Hindlimb muscle (tissue), 1 donor: ENCODE measurements at places on chromosomes 1 and 21.

- no peak for DNase-seq
Observed at GRCh38 chr1:235893840-235894239, 27.1 kb upstream of the LYST start.

GRCh38 chr1:63828322-63829044, 54.7 kb downstream of the ROR1 start:
- DNase-seq, result no peak

GRCh38 chr1:10765734-10766478, 30.5 kb downstream of the CASZ1 start:
- DNase-seq, result no peak

DNA sequence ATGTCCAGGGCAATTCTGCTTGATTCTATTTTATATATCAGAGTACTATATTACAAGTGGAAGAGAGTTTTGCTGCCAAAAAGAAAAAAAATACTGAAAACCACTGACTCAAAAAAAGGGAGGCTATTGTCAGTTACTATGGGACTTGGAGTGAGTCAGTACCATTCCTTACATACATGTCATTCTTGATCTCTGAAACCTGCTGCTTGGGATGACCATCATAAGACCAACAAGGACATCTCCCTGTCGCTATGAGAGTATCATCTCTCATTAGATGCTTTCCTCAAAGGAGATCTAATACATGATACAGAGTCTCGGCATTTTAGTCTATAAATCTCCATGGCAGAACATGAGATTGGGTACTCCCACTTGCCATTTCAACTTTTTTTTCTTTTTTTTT, 11.8 kb upstream of the INPP5B start:
- DNase-seq, result no peak

DNA sequence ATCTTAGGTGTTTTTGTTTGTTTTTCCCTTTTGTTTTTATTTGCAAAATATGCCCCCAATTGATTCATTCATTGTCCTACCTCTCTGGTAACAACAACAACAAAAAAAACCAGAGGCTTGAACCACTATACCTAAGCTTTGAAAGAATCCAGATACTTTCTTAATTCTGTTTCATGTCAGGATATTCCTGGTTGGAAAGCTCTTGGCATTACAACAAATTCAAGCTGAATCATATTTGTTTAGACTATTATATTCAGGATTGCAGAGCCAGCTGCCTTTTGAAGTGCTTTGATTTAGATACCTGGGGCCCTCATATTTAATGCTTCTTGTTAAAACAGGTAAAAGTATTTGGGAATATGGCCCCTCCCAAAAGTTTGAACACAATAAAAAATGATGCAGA, 22.9 kb upstream of the ZNF326 start:
- no peak for DNase-seq

DNA sequence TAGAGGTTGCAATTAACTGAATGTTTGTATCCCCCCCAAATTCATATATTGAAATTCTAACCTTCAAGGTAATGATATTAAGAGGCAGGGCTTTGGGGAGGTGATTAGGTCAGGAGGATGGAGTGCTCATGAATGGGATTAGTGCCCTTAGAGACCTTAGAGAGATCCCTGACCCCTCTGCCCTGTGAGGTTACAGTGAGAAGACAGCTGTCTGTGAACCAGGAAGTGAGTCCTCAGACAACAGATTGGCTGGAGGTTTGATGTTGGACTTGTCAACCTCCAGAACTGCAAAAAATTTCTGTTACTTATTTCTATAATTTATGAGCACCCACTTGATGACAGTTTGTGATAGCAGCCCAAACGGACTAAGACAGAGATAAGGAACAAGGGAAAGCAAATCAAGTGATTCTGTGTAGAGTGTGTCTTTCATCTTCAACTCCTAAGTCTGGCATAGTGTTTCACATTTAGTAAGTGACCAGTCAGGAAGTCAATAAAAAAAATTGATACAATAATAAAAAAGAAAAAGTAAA, 30.0 kb upstream of the RWDD3 start:
- DNase-seq, result no peak

GRCh38 chr1:110673805-110674336, 869 bp downstream of the KCNA3 start:
- DNase-seq, result no peak

- DNase-seq, result no peak
Observed at GRCh38 chr21:21714426-21714825, 716.2 kb downstream of the NCAM2 start.

DNA sequence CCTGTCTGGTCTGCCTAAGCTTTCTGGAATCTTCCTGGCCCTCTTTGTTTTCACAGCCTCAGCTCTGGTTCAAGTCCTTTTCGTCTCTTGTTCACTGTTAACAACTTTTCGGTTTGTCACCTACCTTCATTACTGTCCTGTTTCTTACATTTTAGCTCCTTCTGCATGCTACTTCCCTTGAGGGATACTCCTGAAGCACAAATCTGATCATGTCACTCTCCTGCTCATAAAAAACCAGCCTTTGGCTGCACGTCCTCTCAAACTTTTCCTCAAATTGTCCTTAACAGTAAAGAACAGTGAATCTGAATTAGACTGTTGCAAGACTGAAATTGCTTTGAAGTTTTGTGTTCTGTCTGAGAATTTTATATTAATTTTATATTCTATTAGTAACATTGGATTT, 3.3 kb downstream of the RAVER2 start:
- no peak for DNase-seq

DNA sequence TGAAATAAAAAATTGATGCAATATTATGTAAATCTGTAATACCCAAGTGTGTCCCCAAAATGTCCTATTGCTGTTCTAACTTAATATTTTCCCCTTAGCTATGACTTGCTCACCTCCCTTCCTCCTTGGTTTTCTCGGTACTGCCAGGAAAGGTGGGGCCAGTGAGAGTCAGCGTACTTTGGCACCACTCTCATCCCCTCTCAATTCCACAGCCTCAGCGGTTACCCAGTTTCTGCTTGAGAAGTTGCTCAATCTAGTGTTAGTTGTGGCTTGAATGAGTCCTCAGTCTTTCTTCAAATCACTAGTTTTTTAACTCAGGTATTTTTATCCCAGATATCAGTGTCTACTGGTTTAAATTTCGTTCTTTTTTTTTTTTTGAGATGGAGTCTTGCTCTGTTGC, 32.3 kb downstream of the BCAS2 start:
- no peak for DNase-seq

GRCh38 chr1:67711158-67711854, 26.3 kb downstream of the GADD45A start:
- DNase-seq, result no peak

GRCh38 chr1:22827666-22828483, 117.2 kb downstream of the EPHB2 start:
- no peak for DNase-seq

DNA sequence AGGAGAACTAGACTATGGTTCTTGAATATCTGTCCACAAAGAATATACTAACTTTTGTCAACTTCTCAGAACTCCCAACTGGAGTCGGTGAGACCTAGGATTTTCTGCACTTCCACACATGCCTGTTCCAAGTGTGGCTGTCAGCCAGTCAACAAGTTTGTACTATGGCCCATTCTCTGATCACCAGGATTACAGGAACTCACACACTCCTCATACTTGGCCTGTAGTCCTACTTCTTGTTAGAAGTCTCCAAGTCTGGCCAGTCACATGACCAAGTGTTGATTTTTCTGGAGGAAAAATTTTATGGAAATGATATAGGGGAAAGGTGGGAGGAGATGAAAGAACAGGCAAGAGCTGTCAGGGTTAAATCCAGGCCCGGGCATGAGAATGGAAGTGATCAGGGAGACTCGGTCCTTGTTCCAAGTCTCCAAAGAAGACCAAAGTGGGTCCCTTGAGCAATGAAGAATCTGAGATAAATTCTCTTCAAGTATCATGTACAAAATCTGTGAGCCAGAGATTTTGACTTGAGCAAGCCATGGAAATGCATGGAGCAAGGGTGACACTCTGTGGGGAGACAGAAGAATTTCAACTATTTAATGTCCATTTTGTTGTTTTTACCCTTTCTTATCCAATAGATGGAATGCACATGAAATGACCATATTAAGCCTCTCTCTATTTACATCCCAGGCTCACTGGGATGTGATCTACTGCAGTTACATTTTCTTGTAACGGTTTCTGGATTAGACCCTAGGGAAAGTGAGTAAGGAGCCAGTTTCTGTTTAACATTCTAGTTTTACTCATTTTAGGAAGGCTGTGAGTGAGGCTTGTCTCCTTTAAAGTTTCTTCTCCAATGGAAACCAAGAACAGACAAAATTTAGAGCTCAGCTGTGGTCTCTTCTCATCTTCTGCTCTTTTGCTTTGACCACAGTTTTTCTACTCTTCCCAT, 320.9 kb downstream of the ASTN1 start:
- DNase-seq, result peak; percentile 66

DNA sequence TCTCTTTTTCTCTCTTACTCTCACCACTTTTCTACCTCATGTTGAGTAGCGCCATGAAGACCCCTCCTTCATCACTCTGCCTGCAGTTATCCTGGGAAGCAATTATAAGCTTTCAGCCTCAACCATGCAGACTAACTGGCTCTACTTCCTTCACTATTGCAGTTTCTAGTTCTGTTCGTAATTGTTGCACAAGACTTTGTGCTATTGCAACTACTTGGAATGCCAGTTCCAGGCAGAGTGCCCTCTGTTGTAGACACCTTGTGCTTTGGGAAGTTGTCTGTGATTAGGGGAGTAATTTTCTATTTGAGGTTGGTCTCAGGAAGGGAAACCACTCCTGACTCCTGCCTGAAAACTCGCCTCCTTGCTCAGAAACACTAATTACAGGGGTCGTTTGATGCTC, 19.4 kb downstream of the PGM1 start:
- DNase-seq, result no peak

DNA sequence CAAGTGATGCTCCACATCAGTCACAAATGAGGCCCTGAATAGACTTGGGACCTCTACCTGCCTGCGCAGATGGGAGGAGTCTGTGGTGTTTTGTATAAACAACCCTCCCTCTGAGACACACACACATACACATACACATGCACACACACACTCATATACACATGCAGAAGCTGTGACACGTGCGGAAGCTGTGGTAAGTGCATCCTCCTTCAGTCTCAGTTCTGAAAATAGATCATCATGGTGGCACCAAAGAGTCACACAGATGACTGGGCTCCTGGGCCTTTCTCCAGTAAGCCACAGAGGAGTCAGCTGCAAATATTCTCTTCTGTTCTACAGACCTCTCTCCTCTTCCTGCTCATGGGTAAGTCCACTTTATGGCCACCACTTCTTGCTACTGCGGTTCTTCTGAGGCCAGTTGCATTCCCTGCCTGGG, at the start of gene LY9:
Gene LY9, plus strand, starts transcription at position 224 of the 433 bp plus-strand sequence. Its CDS starts 14 bp downstream, at position 238.
- no peak for DNase-seq

- no peak for DNase-seq
Observed at GRCh38 chr1:21066356-21067012, 110.2 kb downstream of the EIF4G3 start.

- DNase-seq, result no peak
Observed at GRCh38 chr1:19622204-19622603, 21.9 kb upstream of the NBL1 start.

DNA sequence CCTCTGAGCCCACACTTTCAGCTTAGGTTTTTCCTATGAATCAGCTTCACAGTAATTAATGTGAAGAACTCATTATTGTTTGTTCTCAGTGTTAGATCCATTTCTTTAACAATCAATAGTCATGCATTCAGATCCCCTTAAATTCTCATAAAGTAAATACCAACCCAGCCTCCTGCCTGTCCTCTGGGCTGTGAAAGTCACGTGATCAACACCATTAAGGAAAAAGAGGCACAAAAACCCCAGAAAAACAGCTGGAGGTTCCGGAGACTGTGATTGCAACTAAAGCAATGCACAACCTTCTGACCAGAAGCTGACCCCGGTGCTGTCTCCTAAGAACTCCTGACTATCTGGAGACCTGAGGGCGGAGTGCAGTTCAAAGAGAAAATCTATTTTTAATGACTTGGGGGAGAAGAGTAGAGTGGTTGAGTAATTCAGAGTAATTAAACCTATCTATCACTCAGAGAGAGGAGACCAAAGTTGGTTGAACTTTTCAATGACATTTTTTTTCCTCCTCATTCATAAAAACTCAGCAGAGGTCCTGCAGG, 132.5 kb downstream of the PLXNA2 start:
- DNase-seq, result no peak

DNA sequence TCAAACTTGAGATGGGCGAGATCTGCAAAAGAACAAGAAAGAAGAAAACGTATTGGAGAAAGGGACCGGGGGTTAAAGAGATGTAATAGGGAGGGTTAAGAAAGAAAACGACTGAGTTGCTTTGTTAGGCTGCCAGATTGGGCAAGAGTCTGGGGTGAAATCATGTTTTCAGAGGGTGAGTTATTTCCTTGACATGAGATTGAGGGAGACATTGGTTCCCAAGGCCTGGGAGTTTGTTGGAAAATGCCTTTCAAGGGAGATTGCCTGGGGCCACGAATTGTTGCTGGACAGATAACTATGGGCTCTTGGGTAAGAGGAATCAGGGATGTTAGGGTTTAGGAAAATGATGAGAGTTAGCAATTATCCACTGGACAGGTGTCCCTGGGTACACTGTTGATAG, 776 bp upstream of the CADM3 start:
- DNase-seq, result no peak

DNA sequence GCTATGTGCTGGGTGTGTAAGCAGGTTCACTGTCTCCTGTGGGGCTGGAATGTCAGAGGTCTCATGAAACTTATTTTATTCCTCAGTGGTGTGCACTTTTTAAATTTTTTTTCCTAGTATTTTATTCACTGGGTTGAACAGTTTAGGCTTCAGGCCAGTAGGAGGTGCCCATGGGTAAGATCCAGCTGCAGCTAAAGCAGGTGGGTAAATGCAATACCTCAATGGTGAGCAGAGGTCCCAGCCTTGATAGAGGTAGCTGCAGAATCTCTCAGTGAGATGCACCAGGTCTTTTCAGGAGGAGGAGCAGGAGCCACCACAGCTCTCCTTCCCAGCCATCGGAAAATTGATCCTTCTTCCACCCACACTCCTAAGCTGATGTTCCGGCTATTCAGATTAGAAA, 12.6 kb upstream of the OR6N2 start:
- no peak for DNase-seq
